ENCODE measurements at places on chromosomes 2 and 18.

DNA sequence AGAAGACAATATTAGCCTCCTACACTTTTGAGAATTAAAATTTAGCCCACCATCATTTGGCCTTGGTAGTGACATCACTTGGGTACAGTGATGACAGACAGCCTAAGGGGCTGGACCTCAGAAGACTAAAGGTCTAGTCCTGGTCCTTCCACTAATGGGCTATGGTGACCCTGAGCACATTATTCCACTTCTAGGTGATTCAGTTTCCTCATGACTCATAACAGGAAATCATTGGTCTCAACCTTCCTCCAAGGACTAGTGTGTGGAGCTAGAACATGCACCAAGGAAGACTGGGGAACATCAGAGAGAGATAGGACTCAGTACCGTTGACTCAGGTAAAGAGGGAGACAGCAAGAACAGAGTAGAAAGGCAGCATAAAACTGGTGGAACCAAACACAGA, 64.0 kb downstream of the TFCP2L1 start:
- no peak for DNase-seq

DNA sequence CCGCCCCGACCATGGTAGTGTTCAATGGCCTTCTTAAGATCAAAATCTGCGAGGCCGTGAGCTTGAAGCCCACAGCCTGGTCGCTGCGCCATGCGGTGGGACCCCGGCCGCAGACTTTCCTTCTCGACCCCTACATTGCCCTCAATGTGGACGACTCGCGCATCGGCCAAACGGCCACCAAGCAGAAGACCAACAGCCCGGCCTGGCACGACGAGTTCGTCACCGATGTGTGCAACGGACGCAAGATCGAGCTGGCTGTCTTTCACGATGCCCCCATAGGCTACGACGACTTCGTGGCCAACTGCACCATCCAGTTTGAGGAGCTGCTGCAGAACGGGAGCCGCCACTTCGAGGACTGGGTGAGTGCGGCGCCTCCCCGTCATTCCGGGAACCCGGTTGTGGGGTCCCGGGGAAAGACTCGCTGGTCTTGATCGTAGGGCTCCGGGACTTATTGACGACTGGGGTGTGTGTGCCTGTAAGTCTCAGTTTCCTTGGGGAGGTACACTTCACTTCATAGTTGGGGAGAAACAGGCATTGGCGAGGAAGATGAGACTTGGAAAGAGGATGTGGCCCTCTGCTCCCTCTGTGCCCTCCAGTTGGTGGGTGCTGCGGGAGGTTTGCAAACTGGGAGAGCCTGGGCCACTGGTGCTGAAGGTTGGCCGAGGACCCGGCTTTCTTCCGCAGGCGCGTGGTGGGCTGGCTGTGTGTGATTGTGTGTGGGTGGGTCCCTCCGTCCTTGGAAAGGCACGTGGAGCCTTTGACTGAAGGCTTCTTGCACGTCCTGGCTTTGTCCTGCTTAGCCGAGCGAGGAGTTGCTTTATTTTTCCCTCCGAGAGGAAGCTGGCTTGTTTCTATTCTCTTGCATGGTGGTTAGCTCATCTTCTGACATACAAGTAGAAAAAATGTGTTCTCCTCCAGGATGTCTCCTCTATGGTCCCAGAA, 886 bp downstream of the PRKCE start:
- DNase-seq, result peak; percentile 35

DNA sequence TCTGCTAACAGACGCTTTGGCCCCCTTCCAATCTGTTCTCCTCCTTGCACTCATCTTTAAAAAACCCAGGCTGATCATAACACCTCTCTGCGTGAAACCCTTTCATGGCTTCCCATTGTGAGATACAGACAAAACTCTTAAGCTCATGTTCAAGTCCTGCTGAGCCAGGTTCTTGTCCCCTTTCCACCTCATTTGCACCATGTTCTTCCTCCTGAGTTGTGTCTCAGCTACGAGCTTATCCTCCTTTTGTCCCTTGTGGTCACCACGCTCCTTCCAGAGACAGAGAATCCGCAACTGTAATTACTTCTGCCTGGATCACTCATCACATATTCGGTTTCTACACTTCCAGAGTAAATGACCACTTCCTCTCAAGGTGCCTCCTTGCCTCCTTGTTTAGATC, 238.8 kb downstream of the ACTR3 start:
- no peak for DNase-seq

DNA sequence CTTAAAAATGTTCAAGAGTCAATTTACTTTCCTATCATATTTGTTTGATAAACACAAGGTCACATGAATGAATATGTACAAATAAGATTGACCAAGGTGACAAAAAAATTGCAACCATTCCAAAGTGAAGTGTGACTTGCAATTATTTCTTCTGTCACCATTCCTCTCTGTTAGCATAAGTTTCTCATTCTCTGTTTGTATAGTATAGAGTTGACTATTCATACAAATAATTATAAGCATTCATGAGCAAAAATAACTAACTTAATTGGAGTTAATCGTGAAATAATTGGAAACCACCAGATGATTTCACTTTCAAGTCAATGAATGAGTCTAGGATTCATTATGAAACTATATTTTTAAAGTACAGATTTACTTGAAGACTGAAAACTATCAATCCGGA, 42.1 kb downstream of the PGAP1 start:
- DNase-seq, result no peak

GRCh38 chr2:176284461-176285049, 15.3 kb downstream of the MTX2 start:
- DNase-seq, result no peak

GRCh38 chr2:173282795-173283545, 71.7 kb upstream of the CDCA7 start:
- no peak for DNase-seq

- no peak for DNase-seq
Observed at GRCh38 chr2:226121046-226121738, 678.4 kb downstream of the IRS1 start.

GRCh38 chr2:187316040-187316439, 132.0 kb downstream of the CALCRL start:
- no peak for DNase-seq

GRCh38 chr2:138559641-138560040, 58.1 kb downstream of the SPOPL start:
- DNase-seq, result no peak

DNA sequence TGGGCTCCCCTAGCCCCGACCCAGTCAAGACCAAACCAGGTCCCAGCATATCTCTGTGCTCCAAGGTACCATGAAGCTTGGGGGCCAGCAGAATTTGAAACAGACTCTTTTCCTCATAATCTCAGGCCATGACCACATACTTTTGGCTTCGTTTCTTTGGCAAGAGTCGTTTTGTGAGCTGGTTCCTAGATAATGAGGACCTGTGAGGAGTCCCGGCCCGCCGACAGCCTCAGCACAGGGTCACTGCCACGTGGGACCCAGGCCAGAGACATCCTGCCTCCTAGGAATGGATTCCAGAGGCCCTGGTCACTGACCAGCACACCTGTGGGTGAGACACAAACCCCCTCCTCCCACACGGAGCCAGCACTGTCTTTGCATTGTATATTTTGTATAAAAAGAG, 73.5 kb downstream of the VAPA start:
- DNase-seq, result no peak

- no peak for DNase-seq
Observed at GRCh38 chr18:34595690-34596089, 114.4 kb upstream of the DTNA start.

- no peak for DNase-seq
Observed at GRCh38 chr2:122326471-122326870, 571.0 kb downstream of the TSN start.

DNA sequence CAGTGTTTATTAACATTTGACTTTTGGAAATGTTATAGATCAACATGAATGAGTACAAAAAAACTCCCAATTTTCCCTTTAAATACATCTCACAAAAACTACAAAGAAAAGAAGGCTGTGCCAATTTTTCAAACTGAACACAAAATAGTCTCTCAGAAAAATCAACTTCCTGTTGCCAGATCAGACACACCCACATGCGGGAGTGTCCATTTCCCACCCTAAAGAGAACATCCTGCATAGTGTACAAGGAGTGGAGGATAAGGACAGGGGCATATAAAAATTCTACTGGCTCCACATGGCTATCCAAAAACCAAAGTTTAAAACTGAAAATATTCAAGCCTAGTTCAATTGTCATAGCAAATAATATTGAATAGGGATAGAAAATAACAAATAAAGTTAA, 165.3 kb downstream of the ATAD2B start:
- no peak for DNase-seq

GRCh38 chr18:55252053-55252675, 292.9 kb upstream of the CCDC68 start:
- no peak for DNase-seq

DNA sequence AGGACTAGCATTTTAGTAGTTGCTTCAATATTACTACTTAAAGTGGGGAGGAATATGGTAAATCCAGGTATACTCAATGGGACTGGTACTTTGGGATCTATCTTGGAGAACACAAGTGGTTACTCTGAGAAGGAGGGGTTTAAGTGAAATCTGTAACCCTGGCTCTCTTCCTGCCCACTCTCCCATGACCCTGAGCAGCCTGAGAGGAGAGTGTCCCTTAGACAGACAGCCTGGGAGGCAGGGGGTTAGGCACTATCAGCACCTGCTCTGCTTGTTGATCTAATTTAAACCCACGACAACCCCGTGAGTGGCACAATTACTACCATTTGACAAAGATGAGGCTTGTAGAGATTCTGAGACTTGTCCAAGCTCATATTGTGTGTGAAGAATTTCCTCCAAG, 395.5 kb downstream of the ALK start:
- DNase-seq, result no peak

DNA sequence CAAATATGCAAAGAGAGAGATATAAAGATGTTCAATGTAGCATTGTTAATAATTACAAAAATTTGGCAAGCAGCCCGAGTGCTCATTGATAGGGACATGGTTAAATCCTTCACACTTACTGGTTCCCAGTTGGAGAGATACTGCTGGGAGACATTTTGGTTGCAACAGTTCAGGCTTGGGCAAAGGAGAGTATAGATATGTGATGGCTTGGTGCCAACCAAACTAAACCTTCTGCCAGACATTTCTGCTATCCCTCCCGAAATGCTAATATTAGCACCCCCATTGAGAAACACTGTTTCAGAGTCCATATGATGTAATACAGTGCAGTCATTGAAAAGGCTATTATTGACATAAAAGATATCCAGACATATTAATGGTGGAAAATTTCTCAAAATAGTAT, 11.5 kb downstream of the GEN1 start:
- no peak for DNase-seq

All from stimulated activated naive CD8-positive, alpha-beta T cell treated with anti-CD3 and anti-CD28 coated beads, Interleukin-15, Interleukin-2, amounts not matched to agents 100 U/mL and 50 U/mL, for 24 hours (primary cell).